ENCODE measurements at places on chromosomes 11 and 22. TPM values are rescaled to one million over a fixed set of nuclear protein-coding genes. Genes with fewer than 3 reads are reported as not detected.

CLMP gene
- 155 TPM for total RNA-seq

DNA sequence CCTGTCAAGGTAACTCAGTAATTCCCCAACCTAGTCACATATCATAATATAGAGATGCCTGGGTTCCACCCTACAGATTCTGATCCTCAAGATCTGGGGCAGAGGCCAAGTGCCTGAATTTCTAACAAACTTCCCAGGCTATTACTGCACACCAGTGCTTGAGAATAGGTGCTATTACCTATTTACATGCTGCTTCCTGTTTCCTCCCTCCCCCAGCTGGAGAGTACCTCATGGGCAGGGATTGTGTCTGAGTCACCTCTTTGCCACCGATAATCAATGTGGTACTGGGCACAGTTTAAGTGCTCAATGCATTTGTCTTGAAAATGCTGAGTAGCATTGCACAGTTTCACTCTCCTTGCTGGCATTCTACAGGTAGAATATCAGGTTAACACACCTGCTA is 582.2 kb upstream of the CADM1 start:
- DNase-seq: no peak

DNA sequence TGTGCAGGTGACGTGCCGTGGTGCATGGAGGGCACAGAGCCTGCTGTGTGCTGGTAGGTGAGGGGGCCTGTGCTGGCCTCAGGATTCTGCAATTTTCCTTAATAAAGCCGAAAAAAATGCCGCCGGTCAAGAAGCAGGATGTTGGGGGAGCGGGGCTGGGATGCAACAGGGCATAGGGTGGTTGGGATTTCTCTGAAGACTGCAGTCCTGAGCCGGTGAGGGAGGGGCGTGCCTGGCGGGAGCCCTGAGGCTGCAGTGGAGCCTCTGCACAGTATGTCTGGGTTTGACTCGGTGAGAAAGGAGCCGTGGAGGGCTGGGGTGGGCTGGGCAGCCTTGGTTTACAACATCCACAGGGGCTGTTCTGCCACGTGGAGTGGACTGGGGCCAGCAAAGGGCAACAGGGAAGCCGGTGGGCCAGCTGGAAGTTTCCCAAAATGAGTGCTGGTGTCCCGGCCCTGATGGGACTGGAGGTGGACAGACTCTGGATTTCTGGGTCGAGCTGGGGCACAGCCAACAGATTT is 1.3 kb downstream of the CDHR5 start:
- DNase-seq: no peak

DNA sequence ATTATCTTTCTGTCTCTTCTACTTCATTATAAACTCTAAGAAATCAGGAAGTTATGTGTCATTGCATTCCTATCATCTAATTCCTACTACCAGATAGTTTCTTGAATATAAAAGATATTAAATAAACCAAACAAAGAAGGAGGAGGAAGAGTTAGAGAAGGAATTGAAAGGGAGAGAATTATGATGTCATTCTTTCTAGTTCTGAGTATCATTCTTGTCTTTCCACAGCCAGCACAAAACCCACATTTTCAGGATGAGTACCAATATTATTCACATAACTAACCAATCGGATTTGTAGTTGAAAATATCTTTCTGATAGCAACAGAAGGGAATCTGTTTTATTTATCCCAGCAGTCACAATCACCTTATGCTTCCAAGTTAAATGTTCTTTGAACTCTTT is 13.3 kb downstream of the MS4A13 start:
- no peak for DNase-seq

Data from sigmoid colon (tissue), 7 donors.